CD4-positive, alpha-beta memory T cell (primary cell): ENCODE measurements at places on chromosomes 7 and 10. TPM values are rescaled to one million over a fixed set of nuclear protein-coding genes. Genes with fewer than 3 reads are reported as not detected.

SLC39A12 gene
- polyA plus RNA-seq: not detected

VIPR2 gene
- not detected for polyA plus RNA-seq

EPO gene
- polyA plus RNA-seq: not detected

ACSM6 gene
- not detected for polyA plus RNA-seq
